ENCODE measurements at places on chromosomes 13 and 19.

GRCh38 chr19:40646743-40647254, 43.7 kb downstream of the NUMBL start:
- no peak for DNase-seq

GRCh38 chr13:49220036-49220855, at the start of gene MLNR:
Gene MLNR (plus strand): TSS chr13:49220338. CDS start chr13:49220338, 0 bp downstream.
- no peak for DNase-seq

- DNase-seq: no peak
Observed at GRCh38 chr13:102838982-102839381, 6.8 kb upstream of the ERCC5 start.

DNA sequence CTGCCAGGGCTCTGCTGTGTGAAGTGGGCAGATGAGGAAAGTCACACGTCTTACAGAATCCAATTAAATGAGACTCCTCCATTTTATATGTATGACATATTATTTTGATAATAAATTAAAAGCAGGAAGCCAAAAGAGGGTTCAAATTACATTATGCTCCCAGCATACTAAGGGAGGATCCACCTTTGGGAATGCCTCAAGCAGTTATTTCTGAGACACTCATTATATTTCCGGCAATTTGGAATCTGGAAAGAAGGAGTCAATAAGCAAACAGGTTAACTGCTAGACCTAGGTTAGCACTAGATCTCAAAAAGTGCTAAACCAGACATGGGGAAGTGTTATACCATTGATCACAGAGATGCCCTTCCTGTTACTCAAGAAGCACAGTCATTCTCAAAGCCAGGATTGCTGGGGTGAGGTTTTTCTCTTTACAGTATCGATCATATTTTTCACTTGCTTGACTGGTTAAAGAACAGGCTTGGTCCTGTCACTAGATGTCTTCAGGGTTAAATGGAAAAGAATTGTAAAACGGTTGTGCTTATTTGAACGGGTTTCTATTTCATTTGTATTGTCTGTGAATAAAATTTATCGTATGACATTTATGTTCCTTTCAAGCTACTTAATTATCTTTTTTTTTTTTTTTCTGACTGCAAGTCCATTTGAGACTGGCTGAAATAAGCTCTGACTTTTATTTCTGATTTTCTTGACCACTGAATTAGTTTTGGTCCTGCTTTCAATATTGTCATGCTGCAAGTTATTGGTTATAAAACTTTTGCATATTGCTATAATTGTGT, 523.2 kb downstream of the KLF12 start:
- DNase-seq: no peak

GRCh38 chr13:32305646-32306045, 9.5 kb downstream of the ZAR1L start:
- DNase-seq: no peak

DNA sequence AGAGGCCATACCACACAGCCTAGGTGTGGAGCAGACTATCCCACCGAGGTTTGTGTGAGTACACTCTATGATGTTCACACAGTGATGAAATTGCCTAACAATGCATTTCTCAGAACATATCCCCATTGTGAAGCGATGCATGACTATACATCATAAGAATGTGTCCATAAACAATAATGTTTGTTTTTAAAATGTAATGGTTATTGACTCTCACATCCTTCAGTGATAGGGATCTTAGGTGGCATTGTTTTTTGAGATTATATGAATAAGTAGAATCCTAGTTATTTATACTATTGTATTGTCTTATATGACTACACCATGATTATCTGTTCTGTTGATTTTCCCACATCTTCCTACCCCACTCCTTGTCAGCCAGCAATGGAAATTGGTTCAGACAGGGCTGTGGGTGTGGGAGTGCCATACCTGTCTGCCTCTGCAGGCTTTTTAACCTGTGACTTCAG, 13.6 kb downstream of the CCNA1 start:
- DNase-seq: no peak

- DNase-seq: peak; percentile 68
Observed at GRCh38 chr19:18307271-18307681, 15.6 kb downstream of the LSM4 start.

Data from tibial artery (tissue), 4 donors.